ENCODE measurements at places on chromosomes 11 and 22. TPM values are rescaled to one million over a fixed set of nuclear protein-coding genes. Genes with fewer than 3 reads are reported as not detected.

HBB gene
- not detected for total RNA-seq

IFITM5 gene
- not detected for total RNA-seq

C11orf21 gene
- not detected for total RNA-seq

SPTBN2 gene
- 0.27 TPM for total RNA-seq

SPA17 gene
- total RNA-seq: 3.9 TPM

KRTAP5-5 gene
- not detected for total RNA-seq

- DNase-seq: no peak
Observed at GRCh38 chr11:2551131-2551530, 106.3 kb downstream of the KCNQ1 start.

DNA sequence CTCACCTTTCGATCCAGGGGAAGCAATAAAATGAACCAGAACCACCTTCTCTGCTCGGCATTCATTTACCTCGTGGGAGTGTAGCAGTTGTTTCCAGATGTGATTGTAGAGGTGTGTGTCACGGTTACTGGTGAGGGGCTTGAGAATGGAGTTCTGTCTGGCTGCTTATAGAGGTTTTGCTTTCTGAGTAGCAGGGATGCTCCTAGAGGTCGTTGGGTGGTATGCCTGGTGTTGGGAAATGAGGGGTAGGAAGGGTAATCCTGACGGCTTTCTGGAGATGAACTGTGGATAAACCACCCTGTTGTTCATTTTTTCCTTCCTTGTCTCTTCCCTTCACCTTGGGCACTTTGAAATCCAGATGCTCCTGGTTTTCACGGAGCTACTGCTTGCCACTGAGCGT lies 8.1 kb downstream of the TEAD1 start:
- DNase-seq: no peak

DNA sequence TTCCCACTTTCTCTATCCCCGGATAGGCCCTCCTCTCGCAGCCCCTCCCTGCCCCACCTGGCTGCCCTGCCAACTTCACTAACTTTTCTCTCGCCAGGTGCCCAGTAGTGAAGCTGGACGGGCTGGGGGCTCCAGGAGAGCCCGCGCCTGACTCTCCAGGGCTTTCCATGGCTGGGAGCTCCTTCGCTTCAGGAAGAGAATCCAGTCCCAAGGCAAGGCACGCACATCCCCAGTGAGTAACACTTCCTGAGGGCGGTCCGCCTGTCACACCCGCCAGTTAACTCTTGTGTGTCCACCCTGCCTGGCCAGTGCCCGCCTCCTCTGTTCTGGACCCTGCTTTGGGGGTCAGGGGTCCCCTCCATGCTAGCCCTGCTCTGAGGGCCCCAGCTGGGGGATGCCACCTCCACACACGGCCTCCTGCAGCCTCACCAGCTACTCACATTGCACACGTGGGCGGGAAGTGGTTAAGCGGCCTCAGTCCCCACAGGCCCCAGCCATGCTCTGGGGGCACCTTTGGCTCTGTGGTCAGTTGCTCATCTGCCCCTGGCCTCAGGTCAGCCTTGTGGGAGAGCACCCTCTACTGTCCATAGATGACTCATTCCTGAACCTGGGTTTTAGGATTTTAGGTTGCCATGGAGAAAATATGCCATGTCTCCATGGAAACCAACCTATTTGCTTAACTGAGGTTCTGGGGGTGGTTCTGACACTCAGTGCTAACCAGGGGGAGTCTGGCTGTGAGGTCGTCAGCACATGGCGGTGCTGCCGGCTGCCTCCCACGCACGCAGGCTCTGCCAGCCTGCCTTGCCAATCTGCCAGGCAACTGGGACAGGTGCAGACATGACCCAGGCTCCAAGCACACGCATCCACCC lies at the start of gene RIN1:
Gene RIN1, minus strand, starts transcription at position 201 of the 869 bp plus-strand sequence. Its CDS starts 32 bp downstream, at position 169.
- DNase-seq: peak; percentile 95

GRCh38 chr11:45362636-45363035 lies 76.5 kb upstream of the SYT13 start:
- DNase-seq: no peak

GRCh38 chr11:111367411-111368284 lies 11.4 kb downstream of the POU2AF1 start:
- no peak for DNase-seq

GRCh38 chr11:71067753-71068152 lies 184.6 kb downstream of the SHANK2 start:
- no peak for DNase-seq

GRCh38 chr11:17403980-17404759 lies 15.7 kb upstream of the KCNJ11 start:
- peak; percentile 39 for DNase-seq

DNA sequence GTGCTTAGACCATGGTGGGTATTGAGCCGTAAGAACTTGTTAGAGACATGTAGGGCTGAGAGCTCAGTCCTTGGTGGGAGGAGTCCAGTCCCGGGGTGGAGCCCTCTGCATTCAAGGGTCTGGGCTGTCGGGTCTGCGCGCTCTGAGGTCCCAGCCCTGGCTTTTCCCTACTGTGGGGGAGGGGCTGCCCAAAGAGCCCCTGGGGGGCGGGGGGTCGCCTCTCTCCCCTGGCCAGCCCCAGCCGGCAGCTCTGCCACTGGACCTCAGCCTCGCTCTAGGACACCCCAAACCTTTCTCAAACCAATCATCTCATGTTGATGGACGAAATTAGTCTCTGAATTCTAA lies 1006.4 kb downstream of the BRD1 start:
- DNase-seq: no peak

DNA sequence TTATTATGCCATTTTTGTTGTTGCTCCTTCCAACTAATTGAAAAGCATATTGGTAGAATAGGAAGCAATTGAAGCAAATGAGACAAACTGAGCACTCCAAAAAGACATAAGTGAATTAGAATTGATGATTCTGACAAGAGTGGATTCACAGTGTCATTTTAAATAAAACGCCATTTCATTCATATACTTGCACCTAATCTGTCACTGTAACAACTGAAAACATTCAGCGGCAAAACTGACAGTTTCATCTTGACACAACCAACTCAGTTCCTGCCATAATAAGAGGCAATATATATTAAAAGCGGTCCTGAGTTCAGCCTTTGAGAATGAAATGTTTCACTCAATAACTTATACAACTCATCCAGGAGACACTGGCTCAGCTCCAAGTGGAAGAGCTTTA lies 306.8 kb downstream of the CNTN5 start:
- DNase-seq: no peak

GRCh38 chr11:61923166-61924063 lies 6.0 kb upstream of the RAB3IL1 start:
- DNase-seq: peak; percentile 84
